Bronchial epithelial cell (primary cell): ENCODE measurements at places on chromosomes 2 and 18.
A peak's percentile ranks its signal among the peaks of the same experiment; 100 is the strongest.

DNA sequence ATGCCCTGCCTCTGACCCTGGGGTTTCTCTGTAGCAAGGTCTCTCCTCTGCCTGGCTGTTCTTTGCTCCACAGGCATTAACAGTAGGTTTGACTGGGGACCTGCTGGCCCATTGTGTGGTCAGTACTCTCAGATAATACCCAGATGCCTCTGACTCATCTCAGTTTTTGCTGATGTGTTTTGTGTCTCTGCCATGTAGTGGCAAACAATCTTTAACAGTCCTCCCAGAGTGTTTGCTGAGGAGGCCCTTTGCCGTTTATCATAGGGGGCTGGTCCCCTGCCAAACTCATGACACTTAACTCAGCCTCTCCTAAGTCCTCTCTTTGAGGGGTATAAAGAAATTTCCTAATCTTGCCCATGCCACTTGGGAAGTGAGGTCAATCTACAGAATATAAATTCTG is 793.7 kb upstream of the FANCL start:
- no peak for DNase-seq

- peak; percentile 32 for DNase-seq
Measured at GRCh38 chr2:54207666-54208195, 48.3 kb downstream of the TSPYL6 start.

GRCh38 chr18:75828379-75828778 is 400.9 kb upstream of the SMIM21 start:
- no peak for DNase-seq

DNA sequence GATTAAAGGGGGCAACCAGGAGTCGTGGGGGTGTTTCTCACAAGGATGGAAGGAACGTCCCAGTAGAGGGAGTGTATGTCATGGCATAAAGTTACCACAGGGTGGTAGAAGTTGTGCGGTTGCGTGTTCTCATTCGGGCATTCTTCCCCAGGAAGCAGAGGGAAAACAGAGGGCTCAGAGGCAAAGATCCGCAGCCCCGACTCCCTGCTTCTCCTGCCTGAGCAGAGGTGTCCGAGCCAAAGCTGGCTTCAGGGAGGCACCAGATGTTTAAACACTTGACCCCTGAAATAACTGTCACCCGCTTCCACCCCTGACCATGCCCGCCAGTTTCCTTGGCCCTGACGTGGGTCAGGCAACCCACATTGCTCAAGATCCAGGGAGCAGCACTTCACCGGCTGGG is 83.7 kb downstream of the EN1 start:
- peak; percentile 13 for DNase-seq

- DNase-seq, result no peak
Measured at GRCh38 chr2:23718931-23719700, 207.8 kb downstream of the ATAD2B start.

DNA sequence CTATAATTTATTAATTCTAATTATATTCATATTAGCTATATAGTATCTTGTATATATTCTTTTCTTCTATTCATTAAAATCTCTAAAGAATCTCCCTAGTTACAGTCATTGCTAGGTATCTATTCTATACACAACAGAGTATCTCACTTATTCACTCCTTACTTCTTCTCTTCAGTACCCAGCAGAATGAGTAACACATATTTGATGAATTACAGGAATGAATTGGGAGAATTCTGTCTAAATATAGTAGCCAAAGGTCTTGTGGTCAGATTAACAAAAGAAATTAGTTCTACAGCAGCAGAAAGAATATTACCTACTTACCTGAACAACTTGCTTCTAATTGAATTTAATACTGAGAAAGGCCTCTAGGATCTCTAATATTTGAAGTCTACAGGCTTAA is 758.0 kb upstream of the ZEB2 start:
- DNase-seq, result peak; percentile 51

DNA sequence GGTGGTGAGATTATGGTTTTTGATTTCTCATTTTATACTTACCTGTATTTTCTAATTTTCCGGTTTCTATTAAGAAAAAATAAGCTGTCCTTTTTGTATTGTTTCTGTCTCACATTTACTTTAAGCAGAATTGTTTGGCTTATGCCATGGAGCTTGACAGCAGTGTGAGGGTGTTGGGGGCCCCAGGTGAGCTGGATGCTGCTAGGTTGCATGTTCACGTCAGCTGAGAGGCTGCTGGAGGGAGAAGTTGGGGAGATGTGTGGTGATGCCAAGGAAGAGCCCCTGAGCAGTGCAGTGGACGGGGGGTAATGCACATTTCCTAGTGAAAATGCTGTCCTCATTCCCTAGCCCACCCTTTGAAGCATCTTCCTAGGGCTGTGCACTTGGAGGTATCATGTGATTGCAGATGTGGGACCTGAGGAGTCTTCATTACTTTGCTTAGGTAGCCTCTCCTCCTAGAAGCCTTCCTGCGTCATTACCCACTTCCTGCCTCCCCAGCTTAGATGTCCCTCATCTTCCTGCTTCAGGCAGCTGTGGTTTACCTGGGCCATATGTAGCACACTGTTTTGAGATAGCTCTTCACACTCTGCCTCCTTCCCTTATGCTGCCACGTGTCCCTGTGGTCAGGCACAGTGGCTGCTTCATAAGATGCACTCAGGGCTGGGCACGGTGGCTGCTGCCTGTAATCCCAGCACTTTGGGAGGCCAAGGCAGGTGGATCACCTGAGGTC is 16.2 kb downstream of the ATG16L1 start:
- DNase-seq, result no peak

DNA sequence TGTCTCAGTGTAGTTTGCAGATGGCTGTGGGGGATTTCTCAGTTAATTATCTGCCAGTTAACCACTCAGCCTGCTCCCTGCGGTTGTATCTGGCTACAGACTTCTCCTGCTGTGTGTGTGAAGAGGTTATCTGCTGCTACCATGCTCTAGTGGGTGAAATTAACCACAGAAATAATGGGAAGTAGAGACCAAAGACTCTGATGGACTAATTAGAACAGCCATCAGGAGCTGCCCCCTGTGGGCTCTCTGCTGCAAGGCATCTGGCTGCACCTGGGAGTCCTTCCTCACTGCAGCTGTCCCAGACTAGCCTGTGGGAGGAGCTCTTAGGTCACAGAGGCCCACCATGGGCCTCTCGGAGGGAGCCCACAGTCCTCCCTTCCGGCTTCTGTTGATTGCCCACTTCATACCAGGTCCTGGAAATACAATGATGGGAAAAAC is 66.6 kb downstream of the CTIF start:
- no peak for DNase-seq

DNA sequence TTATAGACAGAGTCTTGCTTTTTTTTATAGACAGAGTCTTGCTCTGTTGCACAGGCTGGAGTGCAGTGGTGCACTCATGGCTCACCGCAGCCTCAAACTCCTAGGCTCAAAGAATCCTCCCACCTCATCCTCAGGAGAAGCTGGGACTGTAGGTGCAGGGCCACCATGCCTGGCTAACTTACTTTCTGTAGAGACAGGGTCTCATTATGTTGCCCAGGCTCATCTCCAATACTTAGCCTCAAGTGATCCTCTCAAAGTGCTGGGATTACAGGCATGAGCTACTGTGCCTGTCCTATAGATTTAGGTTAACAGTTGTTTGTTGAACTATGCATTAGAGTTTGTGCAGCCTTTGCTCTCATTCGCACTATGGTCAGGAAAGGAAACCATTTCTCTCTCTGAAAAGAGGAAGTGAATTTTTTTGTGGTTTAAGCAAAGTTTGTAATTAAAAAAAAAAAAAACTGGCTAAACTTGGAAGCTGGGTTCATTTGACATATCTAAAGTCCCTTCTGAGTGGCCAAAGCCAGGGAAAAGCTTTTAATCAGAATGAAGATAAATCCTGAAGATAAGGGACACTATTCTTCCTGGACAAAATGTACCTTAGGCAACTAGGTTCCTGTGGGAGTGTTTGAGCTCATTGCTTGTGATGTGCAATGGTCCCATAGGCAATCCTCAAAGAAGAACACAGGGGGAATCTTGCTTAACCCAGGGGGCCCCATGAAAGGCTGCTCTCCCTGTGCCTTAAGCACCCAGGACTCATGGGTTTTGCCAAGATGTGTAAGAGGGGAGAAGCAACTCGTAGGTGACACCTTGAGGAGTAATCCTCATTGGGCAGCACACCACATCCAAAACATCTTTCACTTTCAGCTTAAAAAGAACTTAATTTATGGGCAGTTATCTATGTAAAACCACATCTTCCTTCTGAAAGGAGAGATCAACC is 201.7 kb downstream of the MREG start:
- DNase-seq, result no peak

DNA sequence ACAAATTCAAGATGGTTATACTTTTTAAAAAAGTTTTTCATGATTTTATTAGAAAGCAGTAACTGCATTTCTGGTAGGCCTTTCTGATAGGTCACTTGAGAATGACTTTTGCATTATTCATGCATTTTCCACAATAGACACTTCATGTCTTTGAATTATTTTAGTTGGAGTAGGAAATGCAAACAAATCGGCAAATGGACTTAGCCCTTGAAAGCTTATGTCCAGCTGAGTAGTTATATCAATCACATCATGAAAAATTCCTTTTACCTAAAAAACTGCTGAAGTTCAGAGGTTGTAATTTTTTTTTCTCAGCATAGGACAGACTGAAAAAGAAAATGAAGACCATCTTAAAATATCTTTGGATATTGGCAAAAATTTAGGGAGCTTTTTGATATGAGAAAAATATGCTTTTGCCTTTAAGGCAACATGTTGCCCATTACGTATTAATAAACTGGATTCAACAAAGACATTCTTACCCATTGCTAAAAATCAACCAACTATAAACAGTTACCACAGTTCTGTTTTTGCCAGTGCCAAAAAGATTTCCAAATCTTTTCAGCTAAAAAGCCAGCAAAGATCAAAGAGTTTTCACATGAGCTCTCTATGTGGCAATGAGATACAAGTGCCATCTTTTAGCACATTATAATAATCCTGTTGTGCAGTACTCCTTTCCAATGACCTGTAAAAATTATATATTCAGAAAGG is 45.5 kb upstream of the FRZB start:
- no peak for DNase-seq

DNA sequence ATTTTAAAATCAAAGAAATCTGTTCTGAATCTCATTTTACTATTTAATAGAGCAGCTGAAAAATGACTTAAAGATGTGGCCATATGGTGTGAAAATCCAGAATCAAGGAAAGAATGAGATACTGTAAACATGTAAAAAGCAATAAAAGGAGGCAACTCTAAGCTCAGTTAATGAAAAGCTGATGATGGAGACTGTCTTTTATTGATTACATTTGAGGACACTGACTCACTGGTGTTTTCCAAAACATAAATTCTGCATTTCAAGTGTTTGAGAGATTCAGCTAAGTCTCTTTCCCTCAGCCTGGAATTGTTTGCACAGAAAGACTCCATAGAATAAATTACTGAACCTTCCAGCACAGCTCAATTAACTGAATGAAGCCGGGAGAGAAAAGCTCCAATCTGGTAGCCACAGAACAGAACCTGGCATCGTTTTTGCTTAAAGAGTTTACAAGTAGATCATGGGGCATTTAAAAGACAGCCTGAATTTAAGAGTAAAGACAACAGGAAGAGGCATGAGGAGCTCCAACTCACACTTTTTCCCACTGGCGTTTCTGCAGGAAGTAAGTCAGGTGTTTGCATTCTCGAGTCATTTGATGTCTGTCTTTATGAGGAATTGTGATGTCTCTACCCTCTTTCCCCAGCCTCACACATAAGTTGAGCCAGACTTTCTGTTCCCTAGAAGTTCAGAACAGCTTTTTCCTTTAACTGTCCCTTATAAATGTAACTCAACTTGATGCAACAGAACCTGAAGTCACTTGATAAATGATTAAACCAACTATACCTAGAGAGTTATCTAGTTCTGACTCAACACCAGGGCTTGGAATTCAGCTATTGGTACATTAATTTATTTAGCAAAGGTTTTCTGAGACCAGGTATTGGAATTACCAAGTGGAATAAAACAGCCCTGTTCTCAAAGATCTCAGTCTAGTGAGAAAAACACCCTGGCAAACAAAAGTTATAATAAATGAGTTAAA is 53.3 kb downstream of the FTCDNL1 start:
- DNase-seq, result no peak

GRCh38 chr18:41058351-41059125 is 896.5 kb upstream of the PIK3C3 start:
- no peak for DNase-seq

DNA sequence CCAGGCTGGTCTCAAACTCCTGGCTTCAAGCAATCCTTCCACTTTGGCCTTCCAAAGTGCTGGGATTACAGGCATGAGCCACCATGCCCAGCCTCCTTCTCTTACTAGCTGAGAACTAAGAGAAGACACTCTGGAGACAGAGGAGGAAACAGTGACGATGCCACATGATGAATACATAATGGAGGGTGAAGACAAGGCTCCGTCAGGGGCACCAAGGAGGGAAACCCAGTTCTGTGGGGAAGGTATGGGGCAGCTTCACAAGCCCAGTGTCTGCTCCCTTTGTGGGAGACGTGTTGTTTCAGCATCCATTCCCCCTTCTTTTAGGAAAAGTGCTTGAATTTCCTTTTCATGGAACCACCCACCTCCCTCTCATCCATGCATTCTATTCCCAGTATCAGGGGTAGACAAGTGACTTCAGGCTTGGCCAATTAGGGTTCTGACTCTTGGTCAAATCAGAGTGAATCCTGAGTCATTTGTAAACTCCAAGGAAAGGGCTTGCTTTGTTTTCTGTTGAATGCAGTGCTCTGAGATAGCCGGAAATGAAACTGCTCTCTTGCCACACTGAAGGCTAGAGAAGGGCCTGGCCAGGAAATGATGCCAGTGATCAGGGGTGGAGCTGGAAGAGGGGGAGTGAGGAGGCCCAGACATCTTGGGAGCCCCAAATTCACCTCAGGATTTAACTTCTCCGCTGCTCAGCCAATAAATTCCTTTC is 23.7 kb downstream of the TMEM127 start:
- peak; percentile 71 for DNase-seq

DNA sequence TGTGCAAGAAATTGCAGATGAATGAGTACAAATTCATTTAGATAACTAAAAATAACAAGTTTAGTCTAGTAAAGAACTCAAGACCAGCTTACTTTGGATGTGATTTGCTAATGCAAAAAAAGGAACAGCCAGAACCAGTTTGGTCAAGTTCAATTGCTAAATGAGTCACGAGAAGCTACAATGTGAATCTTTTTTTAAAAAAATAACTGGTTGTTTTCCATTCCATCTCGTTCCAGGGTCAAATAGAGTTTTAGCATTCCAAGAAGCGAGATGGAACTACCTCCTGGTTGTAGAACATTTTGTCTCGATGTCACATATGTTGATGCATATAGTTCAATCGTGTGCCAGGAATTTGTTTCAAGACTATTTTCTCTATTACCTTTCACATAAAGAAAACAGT is 65.0 kb upstream of the IKZF2 start:
- peak; percentile 91 for DNase-seq

DNA sequence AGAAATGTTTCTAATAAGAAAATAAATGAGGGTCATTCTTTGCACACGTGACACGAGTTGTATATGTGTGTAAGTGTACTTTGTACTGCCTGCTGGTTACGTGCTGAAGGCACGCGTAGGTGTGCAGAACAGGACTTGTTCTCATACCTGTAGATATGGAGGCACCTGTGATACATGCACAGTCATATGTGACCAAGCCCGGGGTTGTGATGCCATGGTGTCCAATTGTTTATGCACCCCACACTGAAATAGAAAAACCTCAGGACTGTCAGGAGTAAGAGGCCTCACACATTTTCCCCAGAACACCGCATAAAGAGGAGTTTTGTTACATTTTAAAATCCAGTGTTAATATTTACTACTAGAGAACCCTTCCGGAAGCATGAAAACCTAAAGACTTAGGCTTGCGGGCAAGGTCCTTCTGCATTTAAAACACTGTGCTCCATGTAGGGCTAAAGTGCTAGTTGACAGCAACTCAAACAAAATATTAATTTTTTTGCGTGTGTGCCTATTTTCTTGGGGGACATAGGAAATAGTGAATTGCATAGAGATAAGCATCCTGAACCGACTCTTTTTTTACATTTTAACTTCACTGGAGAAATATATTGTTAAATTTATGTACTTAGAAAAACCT is 9.3 kb downstream of the TSHZ1 start:
- no peak for DNase-seq
